ENCODE measurements at places on chromosomes 2 and 18.

DNA sequence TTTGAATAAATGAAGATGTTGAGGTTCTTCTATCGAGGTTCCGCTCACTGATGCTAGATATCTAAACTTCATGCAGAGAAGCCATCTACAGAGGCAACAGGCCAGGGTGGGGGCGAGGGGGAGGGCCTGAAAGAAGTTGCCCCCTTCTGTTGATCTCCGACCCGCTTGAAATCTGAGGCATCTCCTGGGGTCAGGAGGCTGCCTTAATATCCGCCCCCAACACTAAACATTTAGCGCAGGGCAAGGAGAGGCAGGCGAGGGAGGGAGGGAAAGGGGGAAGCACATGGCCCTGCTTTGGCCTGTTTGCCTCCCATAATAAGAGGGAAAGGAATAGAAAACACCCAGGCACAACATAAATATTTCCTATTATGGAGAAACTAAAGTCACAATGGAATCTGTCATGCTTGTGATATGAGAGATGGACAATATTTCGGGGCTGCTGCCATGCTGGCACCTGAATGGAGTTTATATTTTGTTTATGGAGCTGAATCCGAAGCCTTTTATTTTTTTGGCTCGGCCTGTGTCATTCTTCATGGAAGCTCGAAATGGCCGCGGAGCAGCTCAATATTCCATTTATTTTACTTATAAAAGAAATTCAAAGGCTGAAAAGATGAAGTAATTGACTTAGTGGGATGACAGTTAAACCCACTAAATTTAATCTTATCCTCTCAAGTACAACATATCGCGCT is 221.1 kb downstream of the INSIG2 start:
- no peak for DNase-seq

- no peak for DNase-seq
These were observed 82.2 kb downstream of the LRP1B start for GRCh38 chr2:142048581-142048980.

DNA sequence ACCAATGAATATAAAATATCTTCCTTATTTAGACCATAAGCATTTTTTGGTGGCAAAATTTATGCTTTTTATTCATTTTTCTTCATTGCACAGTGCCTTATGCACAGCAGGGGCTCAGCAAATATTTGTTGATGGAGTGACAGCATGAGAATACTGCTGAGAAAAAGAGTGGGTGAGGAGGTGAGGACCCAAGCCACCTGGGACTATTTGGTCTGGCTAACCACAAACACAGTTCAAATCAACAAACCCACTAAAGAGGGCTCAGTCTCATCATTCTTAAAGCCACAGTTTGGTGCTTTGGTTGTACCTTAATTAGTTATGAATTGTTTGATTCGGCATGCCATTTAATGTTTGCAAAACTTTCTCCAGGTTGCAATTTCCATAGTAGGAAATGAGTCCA is 183.5 kb upstream of the ZNF521 start:
- DNase-seq: no peak

DNA sequence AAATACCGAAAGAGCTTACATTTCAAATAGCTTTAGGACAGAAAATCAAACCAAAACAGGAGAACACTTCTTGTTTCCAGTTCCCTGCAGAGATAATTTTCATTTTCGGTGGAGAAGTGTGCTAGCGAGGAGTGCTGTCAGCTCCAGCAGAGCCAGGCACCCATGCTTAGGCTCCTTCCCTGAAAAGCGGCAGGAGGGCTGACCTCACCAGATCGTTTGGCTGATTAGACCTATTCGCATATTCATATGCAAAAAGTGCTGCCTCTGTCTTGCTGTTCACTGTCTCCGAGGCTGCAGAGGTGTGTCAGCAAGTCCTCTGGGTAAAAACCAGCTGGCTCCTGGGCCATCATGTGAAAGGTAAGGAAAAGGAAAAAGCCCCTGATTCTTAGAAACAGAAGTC is 225.8 kb upstream of the COPS8 start:
- no peak for DNase-seq

GRCh38 chr2:190637281-190637734 is 11.6 kb upstream of the NAB1 start:
- no peak for DNase-seq

- no peak for DNase-seq
These were observed 63.5 kb downstream of the TRIP12 start for GRCh38 chr2:229858351-229858750.

DNA sequence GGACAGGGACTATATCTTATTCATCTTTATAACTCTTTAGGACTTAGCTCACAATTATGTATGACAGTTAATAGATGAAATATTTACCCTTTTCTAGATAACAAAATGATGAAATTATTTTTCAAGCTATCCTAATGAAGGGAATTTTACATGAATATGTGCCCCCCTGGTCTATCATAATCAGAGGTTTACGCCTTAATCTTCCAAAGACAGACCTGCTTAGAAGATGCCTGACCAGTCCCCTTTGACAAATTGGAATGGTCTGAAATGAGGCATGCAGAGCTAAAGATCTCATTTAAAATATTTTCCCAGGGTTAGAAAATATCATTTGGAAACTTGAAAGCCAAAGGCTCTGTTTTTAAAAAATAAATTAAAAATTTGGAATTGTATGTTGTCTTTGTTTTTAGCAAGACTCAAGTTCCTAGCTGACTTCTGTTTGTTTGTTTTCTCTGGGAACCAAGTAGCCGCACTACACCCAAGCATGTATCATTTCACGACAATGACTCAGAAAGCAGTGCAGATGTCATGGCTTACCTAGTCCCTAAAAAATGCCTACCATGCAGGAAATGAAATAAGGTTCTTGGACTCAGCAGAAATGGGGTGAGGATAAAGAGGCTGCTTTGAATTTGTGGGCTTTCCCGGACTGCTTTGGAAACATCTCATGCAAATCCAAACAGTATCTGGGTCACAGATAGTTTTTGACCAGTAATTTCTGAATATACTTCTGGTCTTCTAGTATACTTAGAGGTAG is 162.1 kb downstream of the ZEB2 start:
- no peak for DNase-seq

- no peak for DNase-seq
These were observed 256.5 kb downstream of the TGIF1 start for GRCh38 chr18:3706279-3707097.

- no peak for DNase-seq
These were observed 22.4 kb downstream of the FOSL2 start for GRCh38 chr2:28415010-28415409.

GRCh38 chr18:55407191-55407590 is 180.8 kb downstream of the TCF4 start:
- no peak for DNase-seq

DNA sequence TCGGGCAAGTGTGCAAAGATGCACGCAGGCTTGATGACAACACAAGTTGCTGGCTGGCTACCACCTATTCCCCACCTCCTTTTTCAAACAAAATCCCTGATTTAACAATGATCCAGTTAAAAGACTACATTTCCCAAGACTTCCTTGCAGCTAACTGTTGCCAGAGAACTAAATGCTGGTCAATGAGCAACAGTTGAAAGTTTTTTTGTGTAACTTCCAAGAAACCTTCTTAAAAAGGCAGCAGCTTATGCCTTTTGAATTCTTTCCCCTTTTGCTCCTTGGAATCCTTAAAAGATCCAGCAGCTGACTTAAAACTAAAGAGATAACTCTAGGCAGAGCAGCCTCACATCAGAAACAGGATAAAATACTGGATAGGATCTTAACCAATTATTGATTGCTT is 38.5 kb downstream of the NPHP1 start:
- DNase-seq: no peak

GRCh38 chr2:215780907-215781685 is 232.3 kb downstream of the MREG start:
- no peak for DNase-seq

DNA sequence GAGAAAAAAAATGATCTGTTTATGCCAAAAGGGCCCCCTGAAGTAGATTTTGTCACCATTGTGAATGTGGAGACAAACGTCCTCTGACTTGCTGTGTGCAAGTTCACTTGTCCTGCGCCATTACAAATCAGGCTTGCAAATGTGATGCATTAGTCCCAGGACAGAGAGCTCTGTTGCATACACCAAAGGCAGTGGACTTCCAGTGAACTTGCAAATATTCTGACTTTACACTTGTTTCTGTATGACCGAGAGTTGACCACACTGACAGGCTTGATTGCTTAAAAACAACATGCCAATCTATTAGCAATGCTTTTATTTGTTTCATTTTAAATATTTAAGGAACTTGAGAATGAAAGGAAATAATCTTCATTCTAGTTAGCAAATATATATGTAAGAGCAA is 293.2 kb downstream of the PLCL1 start:
- no peak for DNase-seq

DNA sequence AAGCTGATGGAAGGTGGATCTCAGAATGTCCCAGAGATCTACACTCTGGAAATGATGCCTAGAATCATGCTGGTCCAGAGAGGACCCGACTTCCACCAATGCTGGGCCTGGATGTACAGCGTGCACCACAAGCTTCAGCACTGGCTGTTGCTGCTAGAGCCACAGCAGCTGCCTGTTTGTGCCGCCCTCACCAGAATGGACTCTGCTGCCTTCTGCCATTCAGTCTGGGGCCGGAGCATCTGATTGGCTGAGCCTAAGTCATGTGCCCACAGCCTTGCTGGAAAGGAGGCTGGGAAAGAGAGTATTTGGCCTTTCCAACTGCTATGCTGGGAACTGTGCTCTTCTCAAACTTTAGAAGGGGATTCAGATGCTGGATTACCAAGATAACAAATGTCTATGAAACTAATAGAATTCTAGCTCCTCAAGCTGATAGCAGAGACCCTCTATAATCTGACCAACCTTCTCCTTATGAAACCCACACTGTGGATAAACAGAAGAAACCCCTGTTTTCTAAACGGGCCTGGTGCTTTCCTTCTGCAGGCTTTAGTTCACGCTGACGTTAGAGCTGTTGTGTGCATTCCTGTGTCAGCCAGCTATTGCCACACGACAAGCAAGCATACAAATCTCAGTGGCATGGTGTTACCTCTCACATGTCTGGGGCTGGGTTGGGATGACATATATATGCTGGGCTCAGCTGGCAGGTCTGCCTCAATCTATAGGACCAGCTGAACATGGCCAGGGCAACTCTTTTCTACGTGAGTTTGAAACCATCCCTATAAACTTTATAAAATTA is 4.1 kb upstream of the LOXHD1 start:
- DNase-seq: peak; percentile 62

DNA sequence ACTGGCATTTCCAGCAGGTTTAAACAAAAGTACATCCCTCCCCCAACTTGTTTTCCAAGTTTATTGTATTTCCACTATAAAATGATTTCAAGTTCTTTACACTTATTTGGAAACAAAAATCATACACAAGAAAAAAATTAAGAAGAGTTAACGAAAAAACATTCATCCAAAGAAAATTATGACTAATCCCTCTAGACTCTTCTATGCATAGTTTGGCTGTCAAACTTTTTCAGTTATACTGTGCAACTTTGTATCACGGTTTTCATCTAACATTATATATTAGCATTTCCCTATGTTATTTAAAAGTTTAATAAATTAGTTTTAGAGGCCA is 627 bp downstream of the WDCP start:
- no peak for DNase-seq

- no peak for DNase-seq
These were observed 60.7 kb downstream of the ASXL2 start for GRCh38 chr2:25817630-25818029.

GRCh38 chr18:46069524-46069923 is 2.5 kb downstream of the PSTPIP2 start:
- DNase-seq: no peak

DNA sequence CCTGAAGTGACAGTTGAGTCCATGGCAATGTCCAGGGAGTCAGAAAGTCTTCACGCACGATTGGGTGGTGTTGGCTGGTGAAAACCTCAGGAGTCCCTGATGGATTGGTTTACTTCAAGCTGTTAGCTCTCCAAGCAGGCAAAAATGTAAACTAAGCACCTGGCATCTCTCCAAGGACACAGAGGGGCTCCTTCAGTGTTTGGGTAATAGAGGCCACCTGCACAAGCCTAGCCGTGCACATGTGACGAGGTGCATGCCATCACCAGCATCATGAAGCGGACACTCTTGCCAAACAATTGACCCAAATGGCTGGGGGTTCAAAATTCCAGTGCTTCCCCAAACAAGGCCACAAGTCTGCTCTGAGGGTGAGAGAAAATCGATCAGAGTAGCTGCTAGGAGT is 104.7 kb upstream of the CD302 start:
- DNase-seq: no peak

GRCh38 chr2:196112418-196113034 is 43.9 kb upstream of the DNAH7 start:
- no peak for DNase-seq

DNA sequence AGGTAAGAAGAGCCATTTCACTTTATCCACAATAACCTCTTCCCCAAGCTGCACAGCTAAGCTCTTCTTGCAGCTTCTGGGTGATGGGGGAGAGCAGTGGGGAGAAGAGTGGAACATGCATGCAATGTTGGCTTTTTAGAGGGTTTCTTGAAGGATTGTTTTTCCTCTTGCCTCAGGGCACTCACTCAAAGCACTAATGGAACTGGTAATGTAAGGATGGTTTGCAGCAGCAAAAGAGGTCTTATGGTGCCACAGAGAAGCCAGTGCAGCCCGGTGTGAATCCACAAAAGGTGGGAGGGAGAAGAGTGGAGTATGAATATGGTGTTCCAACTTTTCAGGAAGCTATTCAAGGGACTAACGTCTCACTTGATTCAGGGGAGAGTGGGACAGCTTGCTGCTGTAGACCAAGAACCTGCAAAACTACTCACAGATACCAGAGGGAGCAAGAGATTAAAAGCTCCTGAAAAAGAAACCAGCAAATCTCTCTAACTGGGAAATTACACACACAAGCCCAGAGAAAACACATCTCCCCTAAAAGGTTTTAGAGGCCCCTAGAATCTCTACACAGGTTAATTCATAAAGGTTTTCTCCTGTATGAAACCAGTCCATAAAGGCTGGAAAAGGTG is 116.4 kb downstream of the CHN1 start:
- no peak for DNase-seq

DNA sequence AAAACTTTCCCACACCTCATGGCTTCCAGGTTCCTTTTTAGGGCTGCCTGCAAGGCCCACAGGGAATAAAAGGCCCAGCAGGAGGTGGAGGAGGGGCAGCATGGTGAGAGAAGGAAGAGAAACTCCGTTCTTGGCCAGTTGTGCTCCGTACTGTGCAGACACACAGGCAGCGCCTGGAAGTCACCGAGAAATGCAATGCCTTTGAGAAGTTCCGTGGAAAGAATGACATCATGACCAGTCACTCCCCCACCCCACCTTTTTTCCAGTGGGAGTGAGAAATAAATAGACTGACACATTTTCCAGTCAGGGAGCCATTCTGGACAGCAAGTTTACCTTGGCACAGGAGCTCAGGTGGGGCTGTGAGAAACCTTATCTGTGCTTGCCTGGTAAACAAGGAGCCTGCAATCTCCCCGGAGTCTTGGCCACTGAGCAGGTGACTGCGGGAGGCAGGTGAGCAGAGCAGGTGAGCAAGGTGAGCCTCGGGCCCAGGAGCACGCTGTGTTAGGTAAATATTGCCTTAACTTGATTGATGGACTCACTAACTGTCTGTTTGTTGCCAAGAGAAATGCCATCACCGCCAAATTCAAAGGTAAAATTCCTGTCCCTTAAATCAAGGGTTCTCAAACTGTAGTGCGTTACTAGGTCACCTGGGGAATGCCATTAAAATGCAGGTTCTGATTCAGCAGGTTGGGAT is 13.5 kb upstream of the LBH start:
- no peak for DNase-seq

GRCh38 chr2:160015746-160016145 is 46.7 kb downstream of the PLA2R1 start:
- no peak for DNase-seq

GRCh38 chr2:15559379-15560139 is 1.6 kb downstream of the NBAS start:
- no peak for DNase-seq

GRCh38 chr2:8315531-8316165 is 366.2 kb upstream of the ID2 start:
- no peak for DNase-seq

GRCh38 chr2:95382686-95383634 is 19.5 kb upstream of the FAHD2A start:
- no peak for DNase-seq

Measured in C1 segment of cervical spinal cord (tissue), 14 donors.